ENCODE measurements at places on chromosomes 6 and 20.
A peak's percentile ranks its signal among the peaks of the same experiment; 100 is the strongest.

- DNase-seq: no peak
Measured at GRCh38 chr6:164377348-164377918, 932.0 kb downstream of the C6orf118 start.

- DNase-seq: no peak
Measured at GRCh38 chr6:132418235-132418965, 17.1 kb upstream of the MOXD1 start.

DNA sequence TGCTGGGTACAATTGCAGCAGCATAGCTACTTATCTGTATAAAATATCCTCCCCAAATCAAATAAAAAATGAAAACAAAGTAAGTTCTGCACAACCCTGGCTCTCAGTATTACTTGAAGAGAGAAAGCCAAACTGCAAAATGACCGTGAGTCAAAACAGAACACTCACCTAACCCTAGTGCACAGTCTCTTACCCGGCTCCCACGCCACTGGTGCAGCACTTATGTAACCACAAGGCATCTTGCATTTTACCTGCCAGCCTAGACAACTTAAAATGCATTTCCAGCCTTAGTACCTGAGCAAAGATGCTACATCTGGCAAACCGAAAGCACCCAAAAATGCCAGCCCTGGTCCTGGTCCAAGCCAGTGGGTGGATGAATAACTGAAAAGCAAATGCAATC is 12.4 kb upstream of the SIRPB1 start:
- no peak for DNase-seq

- no peak for DNase-seq
Measured at GRCh38 chr6:108656836-108657235, 96.1 kb downstream of the FOXO3 start.

GRCh38 chr6:123635567-123635966 is 1.2 kb downstream of the TRDN start:
- no peak for DNase-seq

- DNase-seq: peak; percentile 21
Measured at GRCh38 chr20:52312132-52312729, 120.7 kb upstream of the ZFP64 start.

DNA sequence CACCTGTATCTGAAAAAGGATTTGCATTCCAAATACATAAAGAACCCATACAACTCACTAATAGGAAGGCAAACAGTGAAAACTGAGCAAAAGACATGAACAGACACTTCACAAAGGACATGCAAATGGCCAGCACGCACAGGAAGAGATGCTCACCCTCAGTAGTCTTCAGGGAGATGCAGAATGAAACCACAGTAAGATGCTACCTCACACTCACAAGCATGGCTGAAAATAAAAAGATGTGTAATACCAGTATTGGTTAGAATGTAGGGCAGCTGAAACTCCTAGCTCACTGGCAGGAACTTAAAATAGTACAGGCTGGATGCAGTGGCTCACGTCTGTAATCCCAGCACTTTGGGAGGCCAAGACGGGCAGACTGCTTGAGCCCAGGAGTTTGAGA is 64.6 kb downstream of the SNX5 start:
- DNase-seq: no peak

- DNase-seq: no peak
Measured at GRCh38 chr6:137693711-137694110, 173.3 kb upstream of the TNFAIP3 start.
